GM23248 (cell line): ENCODE measurements at places on chromosomes 2 and 18. TPM values are rescaled to one million over a fixed set of nuclear protein-coding genes. Genes with fewer than 3 reads are reported as not detected.

- DNase-seq, result no peak
Observed at GRCh38 chr2:44689516-44689915, 252.0 kb upstream of the SIX3 start.

GRCh38 chr18:10562773-10563160 is 36.9 kb downstream of the NAPG start:
- DNase-seq, result no peak

DNA sequence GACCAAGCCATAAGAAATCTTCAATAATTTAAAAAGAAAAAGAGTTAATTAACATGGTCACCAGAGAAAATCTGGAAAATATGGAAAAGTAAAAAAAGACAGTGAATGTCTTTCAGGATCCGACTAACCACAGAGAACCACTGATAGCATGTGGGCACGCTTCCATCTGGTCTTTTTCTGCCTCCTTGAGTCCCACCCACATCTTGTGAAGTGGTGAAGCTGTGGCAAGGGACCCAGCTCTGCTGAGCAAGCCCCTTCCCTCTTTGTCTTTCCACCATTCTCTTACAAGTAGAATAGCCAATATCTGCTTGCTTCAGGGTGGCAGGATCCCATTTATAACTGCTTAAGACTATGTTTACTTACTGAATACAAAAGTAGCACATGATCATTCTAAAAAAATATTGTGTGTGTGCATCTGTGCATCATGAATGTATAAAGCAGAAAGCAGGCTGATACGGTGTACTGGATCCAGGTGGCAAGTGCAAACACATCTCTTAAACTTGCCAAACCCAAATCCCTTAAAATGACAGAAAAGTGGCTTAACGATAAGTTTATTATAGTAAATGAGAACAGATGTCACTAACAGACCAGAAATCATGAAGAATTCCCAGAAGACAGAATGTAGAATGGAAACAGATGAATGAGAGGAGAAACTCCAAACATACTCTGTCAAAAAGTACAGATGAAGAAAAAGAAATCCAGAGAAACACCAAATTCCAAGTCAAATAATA is 52.3 kb downstream of the FOXI3 start:
- no peak for DNase-seq

CCDC68 gene
- polyA plus RNA-seq, result 0.18 TPM in 1 of 2 replicates, not detected in the other

KRTCAP3 gene
- 0.56 and 0.67 TPM in 2 replicates for polyA plus RNA-seq

DNA sequence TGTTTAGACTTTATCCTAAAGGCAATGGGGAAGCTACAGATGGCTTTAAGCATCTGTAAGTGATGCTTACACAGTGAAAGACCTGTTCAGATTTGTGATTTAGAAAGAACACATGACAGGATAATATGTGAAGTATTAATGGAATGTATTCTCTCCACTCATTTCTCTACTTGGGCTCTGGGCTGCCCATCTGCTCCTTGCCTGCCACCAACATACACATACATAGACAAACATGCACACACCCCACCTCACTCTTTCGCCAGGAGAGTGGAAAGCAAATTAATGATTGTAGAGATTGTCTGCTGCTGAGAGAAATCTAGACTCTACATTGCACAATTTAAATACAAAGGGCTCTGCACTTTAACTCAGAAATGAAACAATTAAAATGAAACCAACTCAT is 61.0 kb upstream of the NFE2L2 start:
- DNase-seq, result peak; percentile 57

- no peak for DNase-seq
Observed at GRCh38 chr2:23354554-23354953, 30.4 kb upstream of the KLHL29 start.

- no peak for DNase-seq
Observed at GRCh38 chr18:76386071-76386470, 109.0 kb downstream of the ZNF516 start.

DNA sequence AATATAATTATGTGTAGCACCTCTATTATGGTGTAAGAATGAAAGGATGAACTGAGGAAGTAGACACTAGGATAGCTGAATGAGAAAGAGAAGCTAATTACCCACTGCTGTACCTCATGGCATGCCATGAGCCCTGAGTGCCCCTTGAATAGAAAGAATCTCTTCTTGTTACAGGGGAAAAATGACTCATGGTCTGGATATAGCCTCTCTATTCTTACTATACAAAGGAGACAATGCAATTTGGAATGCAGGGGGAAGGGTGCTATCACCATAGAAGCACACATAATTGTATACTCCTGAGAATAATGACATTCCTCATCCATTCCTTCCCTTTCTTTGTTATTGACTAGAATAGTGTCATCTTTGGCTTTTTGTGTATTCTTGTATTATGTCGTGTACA is 385.2 kb downstream of the CDH7 start:
- DNase-seq, result no peak
